ENCODE measurements at places on chromosomes 1 and 21. TPM values are rescaled to one million over a fixed set of nuclear protein-coding genes. Genes with fewer than 3 reads are reported as not detected.
A peak's percentile ranks its signal among the peaks of the same experiment; 100 is the strongest.

DNA sequence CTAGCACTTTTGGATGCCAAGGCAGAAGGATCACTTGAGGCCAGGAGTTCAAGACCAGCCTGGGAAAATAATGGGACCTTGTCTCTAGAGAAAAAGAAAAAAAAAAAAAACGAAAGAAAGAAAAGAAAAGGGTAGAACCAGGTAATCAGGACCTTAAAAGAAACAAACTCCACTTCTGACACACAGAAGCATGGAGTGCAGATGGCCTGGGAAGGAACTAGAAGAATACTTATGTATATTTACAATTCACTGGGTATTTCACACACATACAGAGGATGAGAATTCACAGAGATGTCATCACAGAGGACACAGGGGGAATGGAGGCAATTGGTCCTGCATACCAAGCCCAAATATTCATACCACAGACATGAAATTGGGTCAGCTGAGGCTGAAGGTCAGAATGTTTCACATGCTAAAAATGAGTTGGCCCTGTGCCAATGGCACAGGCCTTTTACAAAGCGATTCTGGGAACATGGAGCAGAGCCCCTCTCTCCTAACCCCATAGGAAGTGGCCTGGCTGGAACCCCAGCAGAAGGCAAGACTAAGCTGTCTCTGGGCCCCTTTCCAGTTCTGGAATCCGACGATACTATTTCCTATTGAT lies 4.4 kb downstream of the B4GALT3 start:
- no peak overlapping the region for H3K27ac ChIP-seq
- H3K4me1 ChIP-seq: peaks cover 14% of the 10 kb centered on the region
- DNase-seq: no peak
- H3K4me3 ChIP-seq: no peak overlapping the region
- H3K27me3 ChIP-seq: no peaks in the 10 kb centered on the region

DNA sequence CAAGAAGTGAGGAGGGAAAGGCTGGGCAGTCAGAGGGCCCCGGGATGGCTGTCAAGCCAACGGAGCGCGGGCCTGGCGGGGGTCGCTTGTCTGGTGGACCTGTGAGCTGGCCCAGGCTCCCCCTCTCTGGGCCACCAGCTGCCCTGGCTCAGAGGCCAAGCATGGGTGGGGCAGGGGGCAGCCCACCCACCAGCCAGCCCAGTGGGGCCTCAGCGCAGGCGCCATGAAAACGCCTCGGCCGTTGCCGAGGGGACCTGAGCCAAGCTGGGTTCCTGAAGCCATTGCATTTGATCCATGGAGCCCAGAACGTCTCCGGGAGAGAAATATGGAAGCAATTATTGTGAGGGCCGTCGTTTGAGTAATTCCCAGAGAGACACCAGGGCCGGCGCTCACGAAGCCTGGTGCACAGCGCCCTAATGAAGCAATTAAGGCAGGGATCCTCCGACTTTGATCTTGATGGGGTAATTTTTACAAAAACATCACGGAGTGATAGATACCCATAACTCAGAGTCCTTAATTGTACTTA lies 90.5 kb upstream of the TTC34 start:
- peaks cover 3% of the 10 kb centered on the region for H3K36me3 ChIP-seq
- no peak overlapping the region for H3K27ac ChIP-seq
- H3K4me3 ChIP-seq: no peak overlapping the region
- H3K27me3 ChIP-seq: no peaks in the 10 kb centered on the region

DNA sequence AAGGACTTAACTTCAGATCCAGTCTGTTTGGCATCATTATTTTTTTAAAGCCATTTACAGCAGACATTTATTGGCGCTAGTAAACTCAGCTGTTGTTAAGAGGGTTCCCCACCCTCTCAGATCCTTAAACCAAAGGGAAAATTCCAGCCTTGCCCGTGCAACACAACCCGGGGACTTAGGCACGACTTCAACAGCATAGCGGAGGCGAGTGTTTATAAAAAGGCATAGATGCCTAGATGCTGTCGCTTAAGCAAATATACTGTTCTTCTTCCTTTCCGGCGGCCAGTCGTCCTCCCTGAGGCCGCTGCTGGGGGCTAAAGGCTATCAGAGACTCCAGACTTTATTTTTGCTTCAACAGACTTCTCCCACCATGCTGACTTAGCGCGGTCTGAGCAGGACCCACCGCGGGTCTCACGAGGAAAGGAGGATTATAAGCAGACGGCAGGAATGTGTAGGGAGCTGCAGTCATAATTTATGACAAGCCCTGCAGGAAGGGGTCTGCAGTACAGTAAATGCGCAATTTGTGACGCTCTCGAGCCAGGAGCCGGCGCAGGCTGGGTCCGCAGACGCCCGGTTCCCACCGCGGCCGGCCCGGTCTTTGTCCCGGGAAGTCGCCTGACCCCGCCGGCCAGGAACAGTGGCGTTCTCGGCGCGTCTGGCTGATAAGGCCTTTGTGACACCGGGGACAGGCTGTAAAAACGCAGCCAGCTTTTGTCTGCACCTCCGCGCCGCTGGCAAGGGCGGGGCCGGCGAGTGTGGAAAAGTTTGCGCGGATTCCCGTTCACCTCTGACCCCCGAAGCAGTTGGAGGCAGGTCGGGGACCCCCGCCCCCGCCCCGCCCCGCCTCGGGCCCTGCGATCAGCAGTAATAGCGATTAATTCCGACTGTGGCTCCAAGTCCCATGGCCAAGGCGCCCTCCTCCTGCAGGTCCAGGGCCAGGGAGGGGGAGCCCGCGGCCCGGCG lies 61.2 kb upstream of the ARHGEF16 start:
- H3K4me3 ChIP-seq: peak overlapping the region; percentile 62
- peaks cover 11% of the 10 kb centered on the region for H3K36me3 ChIP-seq
- H3K27ac ChIP-seq: peak overlapping the region; percentile 97
- H3K27me3 ChIP-seq: peaks cover 10% of the 10 kb centered on the region
- DNase-seq: peak; percentile 52

- peaks cover 2% of the 10 kb centered on the region for H3K4me1 ChIP-seq
- H3K4me3 ChIP-seq: no peak overlapping the region
- no peak overlapping the region for H3K27ac ChIP-seq
Observed at GRCh38 chr1:36656271-36656670, 173.6 kb upstream of the CSF3R start.

DNA sequence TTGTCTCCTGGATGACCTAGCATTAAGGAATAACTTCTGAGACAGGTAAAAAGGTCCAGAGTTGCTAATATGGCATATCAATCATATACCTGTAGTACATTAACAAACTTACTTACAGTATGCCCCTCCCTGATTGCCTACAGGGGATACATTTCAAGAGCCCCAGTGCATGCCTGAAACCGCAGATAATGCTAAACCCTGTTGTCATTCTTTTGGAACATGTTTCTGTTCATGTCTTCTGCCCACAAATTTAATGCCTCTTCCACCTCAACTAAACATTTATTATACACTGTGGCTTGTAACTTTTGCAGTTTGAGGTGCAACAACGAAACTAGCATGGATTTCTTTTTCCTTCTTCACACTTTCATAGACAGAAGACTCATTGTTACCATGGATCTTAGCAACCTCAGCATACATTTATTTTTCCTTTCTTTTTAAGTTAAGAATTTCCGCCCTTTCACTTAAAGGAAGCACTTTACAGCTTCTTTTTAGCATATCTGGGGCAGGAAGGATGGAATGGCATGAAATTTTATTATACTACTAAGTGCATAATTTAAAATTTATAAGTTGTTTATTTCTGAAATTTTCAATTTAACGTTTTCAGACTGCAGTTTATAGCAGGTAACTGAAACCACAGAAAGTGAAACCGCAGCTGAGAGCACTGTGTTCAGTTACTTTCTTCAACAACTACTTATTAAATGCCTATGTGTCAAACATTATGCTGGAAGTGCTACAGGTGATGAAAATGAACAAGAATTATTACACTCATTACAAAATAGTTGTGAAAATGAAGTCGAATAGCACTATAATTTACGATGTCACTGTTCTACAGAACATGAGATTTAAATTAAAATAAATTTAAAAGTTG lies 25.3 kb downstream of the F13B start:
- no peaks in the 10 kb centered on the region for H3K36me3 ChIP-seq
- peaks cover 8% of the 10 kb centered on the region for H3K4me1 ChIP-seq
- peaks cover 4% of the 10 kb centered on the region for H3K27me3 ChIP-seq
- no peak overlapping the region for H3K4me3 ChIP-seq
- H3K27ac ChIP-seq: no peak overlapping the region
- no peak for DNase-seq

GRCh38 chr1:3222042-3222692 lies 153.2 kb downstream of the PRDM16 start:
- no peaks in the 10 kb centered on the region for H3K36me3 ChIP-seq
- no peaks in the 10 kb centered on the region for H3K27me3 ChIP-seq
- H3K27ac ChIP-seq: peak overlapping the region; percentile 92
- H3K4me1 ChIP-seq: peaks cover 69% of the 10 kb centered on the region

DNA sequence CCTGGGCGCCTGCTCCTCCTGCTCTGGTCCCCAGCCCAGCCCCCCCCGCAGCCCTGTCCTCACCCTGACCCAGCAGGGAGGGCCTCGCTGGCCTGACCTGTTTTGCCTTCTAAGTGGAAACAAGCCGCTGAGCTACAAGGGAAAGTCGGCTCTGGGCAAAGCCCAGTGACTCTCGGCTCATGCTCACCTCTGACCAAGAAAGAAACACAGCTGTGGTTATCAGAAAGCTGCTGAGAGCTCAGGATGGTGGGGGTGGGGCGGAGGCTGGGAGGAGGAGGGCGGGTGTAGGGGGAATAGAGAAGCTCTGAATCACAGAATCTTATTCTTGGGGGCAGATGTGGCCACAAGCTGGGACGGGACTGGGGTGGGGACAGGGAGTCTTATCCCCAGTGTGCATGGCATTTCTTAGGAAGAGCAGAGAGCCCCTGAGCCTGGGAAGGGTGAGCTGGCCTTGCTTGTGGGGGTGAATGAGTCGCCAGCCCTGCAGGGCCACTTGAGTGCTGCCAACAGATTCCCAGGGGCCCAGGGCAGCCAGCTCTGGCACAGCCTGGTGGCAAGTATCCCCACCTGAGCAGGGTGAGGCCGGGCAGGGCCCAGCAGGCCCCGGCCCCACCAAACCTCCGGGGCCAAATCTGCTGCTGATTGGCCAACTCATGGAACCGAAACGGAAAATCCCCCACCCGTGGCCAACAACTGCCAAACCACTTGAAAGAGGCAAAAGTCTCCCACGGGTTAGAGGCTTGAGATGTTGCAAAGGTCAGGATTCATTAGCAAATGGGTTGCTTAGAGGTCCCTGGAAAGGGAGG lies 120.6 kb downstream of the SPSB1 start:
- no peak overlapping the region for H3K4me3 ChIP-seq
- no peak for DNase-seq
- peaks cover 8% of the 10 kb centered on the region for H3K4me1 ChIP-seq
- H3K27ac ChIP-seq: no peak overlapping the region
- no peaks in the 10 kb centered on the region for H3K27me3 ChIP-seq
- H3K36me3 ChIP-seq: no peaks in the 10 kb centered on the region

The GUCA2A gene
- not detected for total RNA-seq
